ENCODE measurements at places on chromosomes 6 and 20.

- DNase-seq, result peak; percentile 97
Observed at GRCh38 chr20:19562426-19562825, 195.6 kb upstream of the RIN2 start.

- DNase-seq, result no peak
Observed at GRCh38 chr6:10582774-10583508, 61.8 kb downstream of the GCNT2 start.

DNA sequence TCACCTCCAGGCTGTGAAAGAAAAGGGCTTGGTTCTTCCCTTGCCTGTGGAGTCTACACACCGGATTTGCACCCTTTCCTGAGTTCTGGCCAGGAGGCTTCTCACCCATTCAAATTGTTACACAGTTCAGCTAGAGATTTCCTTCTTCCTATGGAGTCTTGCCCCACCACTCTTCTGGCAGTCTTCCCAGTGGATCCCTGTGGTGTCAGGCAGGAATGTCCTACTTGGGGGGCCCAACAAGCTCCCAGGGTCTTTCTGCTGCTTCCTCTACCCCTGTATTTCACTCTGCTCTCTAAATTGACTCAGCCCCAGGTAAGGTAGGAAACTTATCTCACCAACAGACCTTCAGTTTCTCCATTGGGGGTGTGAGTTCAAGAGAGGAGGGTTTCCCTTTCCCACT, 14.0 kb upstream of the CST9L start:
- no peak for DNase-seq

- no peak for DNase-seq
Observed at GRCh38 chr20:61435184-61435822, 183.2 kb downstream of the CDH4 start.

DNA sequence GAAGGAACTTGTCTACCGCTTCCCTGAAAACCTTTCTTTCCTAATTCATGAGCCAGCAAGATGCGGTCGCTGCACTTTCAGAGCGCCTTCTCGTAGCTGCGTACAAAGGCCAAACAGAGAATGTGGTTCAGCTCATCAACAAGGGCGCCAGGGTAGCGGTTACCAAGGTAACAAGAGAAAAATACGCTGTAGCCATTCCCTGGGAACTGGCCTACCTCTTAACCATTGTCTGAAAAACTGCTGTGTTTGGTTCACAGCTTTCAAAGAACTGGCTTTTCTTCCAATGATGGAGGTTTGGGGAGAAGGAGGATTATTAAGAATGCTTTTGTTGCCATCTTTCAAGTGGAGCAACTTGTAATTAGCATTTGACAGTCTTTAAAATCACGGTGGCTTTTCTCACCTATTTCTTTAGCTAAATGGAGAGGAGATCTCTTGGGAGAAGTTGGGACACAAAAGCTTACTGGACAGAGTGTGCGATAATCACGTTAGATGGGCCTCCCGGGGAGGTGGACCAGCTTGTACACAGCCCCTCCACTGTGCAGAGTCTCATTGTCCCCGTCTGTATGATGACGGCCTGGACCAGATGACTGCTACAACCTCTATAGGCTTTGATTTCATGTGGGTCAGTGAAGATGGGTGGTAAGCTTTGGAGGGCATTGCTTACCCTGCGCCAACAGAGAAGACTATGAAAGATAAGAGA, 71.5 kb downstream of the LYRM2 start:
- no peak for DNase-seq

DNA sequence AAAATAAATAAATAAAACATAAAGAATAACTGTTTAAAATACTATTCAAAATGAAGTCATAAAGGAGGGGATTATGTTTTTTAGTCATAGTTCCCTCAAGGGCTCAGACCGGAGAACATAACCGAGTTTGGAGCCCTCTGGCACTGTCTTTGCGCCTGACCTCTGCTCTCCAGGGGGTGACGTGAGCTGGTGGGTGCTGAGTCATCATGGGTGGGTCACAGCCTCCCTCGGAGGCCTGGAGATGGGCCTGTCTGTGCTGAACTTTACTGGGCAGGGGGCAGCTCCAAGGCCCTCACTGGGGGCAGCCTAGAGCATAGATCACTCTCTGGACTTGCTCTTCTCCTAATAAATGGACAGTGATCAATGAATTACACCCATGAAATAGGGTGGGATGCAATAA, 3.1 kb upstream of the MAVS start:
- no peak for DNase-seq

GRCh38 chr20:56995635-56996075, 270.8 kb downstream of the BMP7 start:
- no peak for DNase-seq

DNA sequence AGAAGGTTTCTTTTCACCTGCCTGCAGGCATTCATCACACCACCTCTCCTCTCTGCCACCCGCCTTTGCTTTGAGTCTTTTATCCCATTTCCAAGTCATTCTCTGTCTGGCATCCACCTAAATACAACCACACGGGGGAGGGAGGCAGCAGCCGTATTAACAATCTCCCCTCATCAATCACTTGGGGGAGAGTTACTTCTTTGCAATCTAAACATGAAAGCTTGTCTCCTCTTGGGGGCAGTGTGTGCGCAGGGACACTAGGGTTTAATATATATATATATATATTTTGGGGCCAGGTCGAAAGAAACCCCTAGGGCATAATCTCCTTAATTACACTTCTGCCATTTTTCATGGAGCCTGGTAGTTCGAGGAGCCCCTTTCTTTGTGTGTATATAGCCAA, 214.5 kb downstream of the TSHZ2 start:
- DNase-seq, result no peak

DNA sequence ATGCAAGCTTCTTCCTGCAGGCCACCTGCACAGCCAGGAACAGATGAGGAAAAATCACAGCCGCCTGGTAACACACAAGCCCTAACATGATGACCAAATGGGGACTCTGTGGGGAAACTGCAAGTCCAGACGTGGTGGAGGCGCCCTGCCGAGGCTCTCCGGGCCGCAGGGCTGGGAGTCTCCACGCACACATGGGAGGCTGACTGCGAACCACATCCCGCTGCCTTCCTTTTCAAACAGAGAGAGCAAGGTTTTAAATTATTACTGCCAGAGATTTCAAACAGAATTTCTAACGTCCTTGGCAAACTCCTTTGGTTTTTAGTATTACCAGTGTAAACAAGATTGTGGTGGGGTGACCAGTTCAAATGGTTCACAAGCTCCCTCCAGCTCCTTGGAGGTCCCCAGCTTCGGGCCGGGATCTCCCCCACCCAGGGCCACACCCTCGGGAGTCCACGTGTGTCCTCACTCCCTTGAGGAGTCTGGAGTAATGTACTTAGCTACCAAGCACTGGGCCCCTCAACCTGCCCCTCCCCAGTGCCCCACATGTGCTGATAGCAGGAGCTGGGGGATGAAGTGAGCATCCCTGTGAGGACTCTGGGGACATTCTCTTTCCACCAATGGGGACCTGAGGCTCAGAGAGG, 252.7 kb downstream of the TAF4 start:
- DNase-seq, result no peak

DNA sequence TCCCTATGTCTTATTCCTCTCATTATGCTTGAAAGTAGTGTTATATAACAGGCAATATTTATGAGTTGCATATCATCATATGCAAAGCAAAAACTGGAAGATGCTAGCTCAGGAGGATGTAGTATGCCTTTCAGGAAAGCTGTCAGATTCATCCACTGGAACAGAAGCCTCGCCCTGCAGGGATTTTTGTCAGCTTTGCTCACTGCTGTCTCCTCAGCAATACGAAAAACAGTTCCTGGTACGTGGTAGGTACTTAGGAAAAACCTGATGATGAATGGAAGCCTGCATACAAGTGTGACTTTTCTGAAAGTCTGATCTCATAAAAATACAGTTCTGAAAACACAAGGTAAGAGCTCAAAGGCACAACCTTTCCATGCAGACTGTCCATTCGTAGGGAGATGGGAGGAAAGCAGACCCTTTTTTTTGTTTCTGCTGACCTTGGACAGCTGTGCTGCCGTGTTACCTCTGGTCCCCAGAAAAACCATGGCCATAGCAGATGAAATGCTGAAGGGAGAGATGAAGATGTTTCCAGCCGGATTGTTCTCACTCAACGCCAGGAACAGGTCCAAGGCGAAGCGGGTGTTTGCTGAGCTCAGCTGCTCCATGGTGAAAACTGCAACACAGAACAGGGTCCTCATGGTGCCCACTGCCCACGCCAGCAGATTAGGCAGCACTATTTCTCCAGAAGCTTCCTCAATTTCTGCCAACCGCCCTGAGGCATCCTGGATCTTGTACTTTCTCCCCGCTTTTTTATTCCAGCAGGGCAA, 1.5 kb downstream of the SERPINB1 start:
- no peak for DNase-seq

GRCh38 chr6:135434095-135434494, 63.4 kb downstream of the AHI1 start:
- no peak for DNase-seq

GRCh38 chr6:53263917-53264316, 84.8 kb downstream of the ELOVL5 start:
- no peak for DNase-seq

DNA sequence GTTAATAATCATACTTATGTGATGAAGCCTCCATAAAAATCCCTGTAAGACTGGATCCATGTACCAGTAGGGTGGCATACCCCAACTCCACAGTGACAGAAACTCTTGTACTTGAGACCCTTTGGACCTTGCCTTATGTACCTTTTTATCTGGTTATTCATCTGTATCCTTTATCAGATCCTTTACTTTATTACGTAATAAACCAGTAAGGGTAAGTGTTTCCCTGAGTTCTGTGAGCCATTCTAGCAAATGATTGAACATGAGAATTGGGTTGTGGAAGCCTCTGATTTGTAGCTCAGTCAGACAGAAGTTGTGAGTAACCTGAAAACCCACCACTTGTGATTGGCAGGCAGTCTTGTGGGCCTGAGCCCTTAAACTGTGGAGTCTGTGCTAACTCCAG, 229.7 kb downstream of the FOXA2 start:
- DNase-seq, result no peak

GRCh38 chr6:56766806-56767178, 124.1 kb upstream of the DST start:
- no peak for DNase-seq

GRCh38 chr6:130517444-130517931, 151.7 kb downstream of the TMEM200A start:
- no peak for DNase-seq

GRCh38 chr20:4791121-4791520, 69.4 kb downstream of the PRND start:
- DNase-seq, result no peak

- DNase-seq, result no peak
Observed at GRCh38 chr20:61791995-61792394, 273.7 kb downstream of the TAF4 start.

- no peak for DNase-seq
Observed at GRCh38 chr6:35722121-35722761, 14.6 kb upstream of the ARMC12 start.

DNA sequence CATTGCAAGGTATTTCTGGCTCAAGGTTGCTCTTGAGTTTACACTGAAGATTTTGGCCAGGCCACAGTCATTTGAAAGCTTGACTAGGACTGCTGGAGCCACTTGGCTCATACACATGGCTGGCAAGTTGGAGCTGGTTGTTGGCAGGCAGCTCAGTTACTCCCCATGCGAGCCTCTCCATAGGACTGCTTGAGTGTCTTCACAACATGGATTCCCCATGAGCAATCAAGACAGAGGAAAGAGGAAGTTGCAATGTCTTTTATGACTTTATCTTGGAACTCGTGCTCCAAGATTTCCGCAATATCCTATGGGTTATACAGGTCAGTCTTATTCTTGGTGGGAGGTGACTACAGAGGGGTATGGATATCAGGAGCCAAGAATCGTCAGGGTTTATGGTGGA, 1.4 kb upstream of the MANBAL start:
- no peak for DNase-seq

GRCh38 chr20:4227085-4227821, 211.9 kb upstream of the RNF24 start:
- no peak for DNase-seq

DNA sequence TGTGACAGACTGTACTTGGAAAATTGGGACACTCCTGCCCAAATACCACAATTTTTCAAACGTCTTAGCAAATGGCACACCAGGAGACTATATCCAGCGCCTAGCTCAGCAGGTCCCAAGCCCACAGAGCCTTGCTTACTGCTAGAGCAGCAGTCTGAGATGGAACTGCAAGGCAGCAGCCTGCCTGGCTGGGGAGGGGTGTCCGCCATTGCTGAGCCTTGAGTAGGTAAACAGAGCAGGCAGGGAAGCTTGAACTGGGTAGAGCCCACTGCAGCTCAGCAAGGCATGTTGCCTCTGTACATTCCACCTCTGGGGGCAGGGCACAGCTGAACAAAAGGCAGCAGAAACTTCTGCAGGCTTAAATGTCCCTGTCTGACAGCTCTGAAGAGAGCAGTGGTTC, 1003.3 kb upstream of the MAP3K7 start:
- DNase-seq, result no peak

DNA sequence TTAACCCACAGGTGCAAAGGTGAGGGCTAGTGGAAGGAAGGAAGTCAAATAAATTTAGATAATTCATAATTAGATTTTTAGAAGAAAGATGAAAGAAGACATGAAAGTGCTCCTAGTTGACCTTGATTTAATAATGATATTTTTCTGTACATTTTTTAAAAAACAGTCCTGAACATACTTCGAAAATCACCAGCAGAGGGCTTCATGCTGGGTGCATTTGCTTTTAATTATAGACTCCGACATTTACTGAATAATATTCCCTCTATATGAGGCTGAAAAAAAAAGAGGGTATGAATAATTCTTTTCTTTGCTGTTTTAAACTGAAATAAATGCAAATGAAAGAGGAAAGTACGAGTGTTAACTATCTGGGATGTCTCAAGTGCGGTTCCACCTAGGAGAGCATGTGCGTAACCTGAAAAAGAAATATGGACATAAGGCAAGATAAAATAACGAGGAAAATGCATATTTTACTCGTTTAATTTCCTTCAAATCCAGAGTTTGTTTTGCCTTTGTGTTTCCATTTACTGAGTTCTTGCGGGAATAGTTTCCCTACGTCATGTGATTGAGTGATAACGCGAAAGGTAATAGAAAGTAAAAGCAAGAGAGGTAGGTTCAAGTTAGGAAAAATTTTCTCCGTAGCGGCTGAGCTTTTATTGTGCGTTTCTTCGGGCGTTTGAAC, 3.1 kb upstream of the TFAP2B start:
- DNase-seq, result no peak

GRCh38 chr20:3724356-3724755, 8.1 kb upstream of the HSPA12B start:
- no peak for DNase-seq
